AG04449 (cell line): ENCODE measurements at places on chromosomes 12 and 14.
A peak's percentile ranks its signal among the peaks of the same experiment; 100 is the strongest.

DNA sequence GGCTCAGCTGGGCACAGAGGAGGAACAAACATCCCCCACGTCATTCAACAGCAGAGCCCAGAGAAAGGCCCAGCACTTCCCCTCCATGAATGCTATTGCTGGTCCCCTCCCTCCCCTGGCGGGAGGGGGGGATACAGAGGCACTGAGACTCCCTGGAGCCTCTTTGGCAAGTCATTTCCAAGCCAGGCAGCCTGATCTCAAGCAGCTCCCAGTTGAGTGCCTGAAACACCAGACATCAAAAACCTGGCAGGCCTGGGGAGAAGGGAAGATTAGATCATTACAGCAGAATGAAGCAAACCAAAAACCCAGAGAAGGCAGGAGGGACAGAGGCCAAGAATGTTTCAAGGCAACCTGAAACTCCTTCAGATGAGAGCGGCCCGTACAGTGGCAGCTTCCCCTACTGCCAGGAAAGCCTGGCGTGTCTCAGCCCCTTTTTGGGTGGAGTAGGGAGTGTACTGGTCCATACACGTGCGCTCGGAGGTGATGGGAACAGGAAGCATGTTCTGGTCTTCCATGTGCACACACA lies 92.1 kb downstream of the LRRC74A start:
- peak; percentile 79 for DNase-seq

- DNase-seq: no peak
Measured at GRCh38 chr14:69956970-69957369, 77.8 kb downstream of the SMOC1 start.

GRCh38 chr12:6722863-6723262 lies 983 bp upstream of the COPS7A start:
- DNase-seq: no peak

GRCh38 chr12:106106061-106106566 lies 32.6 kb downstream of the NUAK1 start:
- no peak for DNase-seq

- DNase-seq: no peak
Measured at GRCh38 chr12:18676996-18677588, 60.7 kb downstream of the PLCZ1 start.

DNA sequence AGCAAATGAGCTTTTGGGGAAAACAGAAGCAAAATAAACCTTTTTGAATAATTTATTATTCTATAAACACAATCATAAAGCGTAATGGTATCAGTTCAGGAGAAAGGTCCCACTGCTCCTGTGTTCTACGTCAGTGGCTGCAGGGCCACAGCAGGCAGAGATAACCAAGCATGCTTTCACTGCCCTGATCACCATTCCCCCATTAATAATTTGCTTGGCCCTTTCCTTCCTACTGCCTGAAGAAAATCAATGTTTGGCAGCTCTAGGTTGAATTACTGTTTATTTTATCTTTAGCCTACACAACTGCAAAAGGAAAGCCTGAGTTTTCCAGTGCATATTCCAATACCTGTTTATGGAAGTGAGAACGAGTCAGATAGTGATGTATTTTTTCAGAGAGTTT lies 369.9 kb downstream of the DIO2 start:
- no peak for DNase-seq

GRCh38 chr12:106248312-106248845 lies 559 bp upstream of the CKAP4 start:
- DNase-seq: no peak

- DNase-seq: no peak
Measured at GRCh38 chr12:116931665-116932064, 20.9 kb downstream of the FBXW8 start.

DNA sequence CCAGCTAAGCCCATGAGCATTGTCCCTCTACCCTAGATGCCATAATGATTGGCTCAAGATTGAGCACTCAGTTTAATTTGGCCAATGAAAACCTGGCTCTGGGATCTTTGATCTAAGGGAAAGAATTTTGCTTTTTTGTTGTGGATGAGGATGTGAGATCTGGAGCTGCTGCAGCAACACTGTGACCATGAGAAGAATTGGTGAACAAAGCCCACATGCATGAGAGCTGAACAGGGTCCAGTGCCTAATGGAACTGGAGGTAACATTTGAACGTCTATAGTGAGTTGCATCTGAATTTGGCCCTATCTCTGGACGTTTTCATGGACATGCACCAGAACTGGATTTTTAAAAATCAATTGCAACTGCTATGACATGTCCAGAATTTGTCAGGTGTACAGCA lies 338.6 kb downstream of the AACS start:
- no peak for DNase-seq

GRCh38 chr14:41973178-41973577 lies 366.5 kb downstream of the LRFN5 start:
- DNase-seq: no peak

- DNase-seq: no peak
Measured at GRCh38 chr12:131159660-131160059, 206.0 kb downstream of the ADGRD1 start.

DNA sequence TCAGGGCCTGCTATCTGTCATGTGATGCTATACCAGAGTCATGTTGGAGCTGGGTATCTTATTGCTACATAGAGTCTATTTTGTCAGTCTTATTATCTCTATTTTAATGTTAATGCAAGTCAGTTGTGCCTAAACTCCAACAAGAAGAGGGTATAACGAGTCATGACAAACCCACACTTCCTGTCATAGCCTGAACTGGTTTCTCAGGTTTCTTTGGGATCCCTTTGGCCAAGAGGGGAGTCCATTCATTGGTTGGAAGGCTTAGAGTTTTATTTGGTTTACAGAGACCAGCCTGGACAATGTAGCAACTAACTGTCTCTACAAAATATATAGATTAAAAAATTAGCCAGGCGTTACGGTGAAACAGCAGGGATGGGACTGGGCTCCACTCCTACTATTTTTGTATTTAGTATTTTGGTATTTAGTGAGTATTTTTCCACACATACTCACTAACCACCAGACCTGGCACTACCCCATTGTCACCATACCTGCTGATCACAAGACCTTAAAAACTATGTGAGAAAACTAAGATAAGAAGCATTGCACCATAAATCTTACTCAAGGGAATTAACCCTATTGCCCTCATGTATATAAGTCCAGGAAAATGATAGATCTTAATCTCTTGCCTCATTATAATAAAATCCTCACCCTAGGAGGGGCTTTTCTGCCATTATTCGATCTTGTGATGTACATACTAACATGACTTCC lies 387.5 kb downstream of the IPO8 start:
- DNase-seq: no peak

DNA sequence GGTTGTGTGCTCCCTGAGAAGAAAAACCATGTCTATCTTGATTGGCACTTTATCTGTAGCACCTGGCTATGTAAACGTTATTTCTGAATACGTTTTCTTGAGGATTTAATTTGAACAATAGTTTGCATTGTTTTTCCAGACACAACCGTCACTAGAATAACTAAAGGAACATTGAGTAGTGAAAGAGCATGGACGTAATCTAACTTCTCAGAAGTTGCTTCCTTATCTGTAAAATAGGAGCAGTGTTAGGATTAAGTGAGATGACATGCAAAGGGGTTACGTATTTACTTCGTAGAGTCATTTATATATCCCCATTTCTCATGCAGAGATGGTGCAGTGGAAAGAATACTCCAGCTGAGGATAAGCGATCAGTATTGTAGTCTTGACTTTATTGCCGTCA lies 8.1 kb downstream of the AEBP2 start:
- DNase-seq: no peak

GRCh38 chr12:77724367-77724957 lies 106.2 kb upstream of the NAV3 start:
- DNase-seq: no peak

DNA sequence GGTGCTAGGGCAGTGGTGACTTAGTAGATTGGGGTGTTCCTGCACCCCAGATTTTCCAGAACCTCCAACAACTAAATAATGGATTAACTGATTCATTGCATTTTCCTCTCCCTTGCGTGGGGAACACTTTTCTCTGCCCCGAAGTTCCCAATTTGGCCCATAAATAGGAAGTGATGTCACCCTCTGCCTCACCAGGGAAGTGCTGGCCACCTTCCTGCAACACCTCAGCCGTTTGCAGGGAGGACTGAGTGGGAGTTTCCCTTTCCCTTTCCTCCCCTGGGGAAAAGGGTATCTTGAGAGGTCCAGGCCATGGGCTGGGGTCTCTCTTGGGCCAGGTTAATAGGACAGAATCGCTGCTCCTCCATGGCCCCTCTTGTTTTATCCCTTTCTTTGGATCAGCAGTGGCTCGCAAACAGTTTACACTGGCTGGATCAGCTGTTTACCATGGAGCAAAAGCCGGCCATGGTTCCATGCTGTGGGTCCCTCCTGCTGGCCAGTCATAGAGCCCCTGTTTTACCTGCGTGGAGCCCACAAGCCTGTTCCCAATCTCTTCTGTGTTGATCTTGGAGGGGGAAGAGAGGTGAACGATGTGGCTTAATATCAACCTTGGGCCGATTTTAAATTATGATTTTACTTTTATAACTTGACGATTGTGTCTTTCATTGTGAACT lies 91.6 kb upstream of the VRK1 start:
- no peak for DNase-seq

GRCh38 chr14:101216366-101217079 lies 313.0 kb upstream of the RTL1 start:
- DNase-seq: no peak

- DNase-seq: no peak
Measured at GRCh38 chr12:84638811-84639368, 273.7 kb downstream of the SLC6A15 start.

GRCh38 chr12:124792156-124792555 lies 71.5 kb downstream of the SCARB1 start:
- no peak for DNase-seq

DNA sequence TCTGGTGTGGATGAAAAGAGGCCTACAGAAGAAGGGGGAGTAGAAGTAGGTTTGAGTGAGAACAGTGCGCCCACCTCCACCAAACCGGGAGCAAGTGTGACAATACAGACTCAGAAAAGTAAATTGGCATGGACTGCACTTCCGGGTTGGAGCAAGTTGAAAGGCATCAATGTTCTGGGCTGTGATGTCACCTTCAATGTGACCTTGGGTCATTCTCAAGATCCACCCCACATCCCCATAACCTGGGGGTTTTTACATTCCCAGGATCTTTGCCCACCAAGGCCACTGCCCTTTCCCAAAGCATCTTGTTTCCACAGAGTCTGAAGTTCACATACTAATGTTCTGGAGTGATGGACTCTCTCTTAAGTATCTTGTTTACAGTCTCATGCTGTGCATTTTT lies 5.3 kb upstream of the GZMB start:
- DNase-seq: no peak

DNA sequence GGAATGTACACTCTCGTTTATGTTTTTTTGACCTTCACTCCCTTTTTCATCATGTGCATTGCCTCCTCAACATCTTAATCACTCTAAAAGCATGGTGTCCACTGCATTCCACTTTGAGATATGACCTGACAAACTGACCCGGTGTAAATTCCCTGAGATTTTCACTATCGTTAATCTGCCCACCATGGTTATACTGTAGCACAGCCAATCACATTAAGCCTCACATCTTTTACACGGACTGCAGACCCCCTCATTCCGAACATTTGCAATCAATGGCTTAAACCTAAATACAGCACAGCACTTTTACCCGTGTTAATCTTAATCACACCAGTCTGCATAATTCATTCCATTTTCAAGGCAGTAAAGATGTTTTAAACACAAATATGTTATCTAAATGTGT lies 2.4 kb downstream of the RERG start:
- no peak for DNase-seq

- no peak for DNase-seq
Measured at GRCh38 chr12:116196752-116197718, 80.5 kb downstream of the MED13L start.

- DNase-seq: no peak
Measured at GRCh38 chr14:83491091-83491490, 1957.4 kb upstream of the SEL1L start.

- no peak for DNase-seq
Measured at GRCh38 chr12:18655351-18655750, 82.5 kb downstream of the PLCZ1 start.

- no peak for DNase-seq
Measured at GRCh38 chr14:59566725-59567124, 9.9 kb downstream of the CCDC175 start.

- DNase-seq: no peak
Measured at GRCh38 chr14:60188115-60188514, 22.9 kb upstream of the DHRS7 start.

- DNase-seq: no peak
Measured at GRCh38 chr12:110198386-110198785, 74.2 kb downstream of the IFT81 start.

DNA sequence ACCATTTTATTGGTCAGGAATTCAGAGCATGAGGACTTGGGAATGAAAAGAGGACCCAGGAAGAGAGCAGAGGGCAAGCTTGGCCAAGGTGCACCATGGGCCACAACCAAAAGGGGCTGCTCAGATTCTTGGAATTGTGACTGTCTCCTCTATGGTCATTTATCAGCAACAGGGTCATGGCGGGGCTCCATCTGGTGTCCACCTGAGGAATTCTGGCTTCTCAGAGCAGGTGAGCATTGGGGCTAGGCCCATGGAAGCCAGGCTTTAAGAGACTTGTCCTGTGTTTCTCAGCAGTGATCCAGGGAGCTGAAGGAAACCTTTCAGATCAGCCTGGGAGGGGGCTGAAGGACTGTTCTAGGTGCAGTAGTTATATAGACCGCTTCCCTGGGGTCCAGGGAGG lies 2.6 kb upstream of the RIN3 start:
- no peak for DNase-seq

DNA sequence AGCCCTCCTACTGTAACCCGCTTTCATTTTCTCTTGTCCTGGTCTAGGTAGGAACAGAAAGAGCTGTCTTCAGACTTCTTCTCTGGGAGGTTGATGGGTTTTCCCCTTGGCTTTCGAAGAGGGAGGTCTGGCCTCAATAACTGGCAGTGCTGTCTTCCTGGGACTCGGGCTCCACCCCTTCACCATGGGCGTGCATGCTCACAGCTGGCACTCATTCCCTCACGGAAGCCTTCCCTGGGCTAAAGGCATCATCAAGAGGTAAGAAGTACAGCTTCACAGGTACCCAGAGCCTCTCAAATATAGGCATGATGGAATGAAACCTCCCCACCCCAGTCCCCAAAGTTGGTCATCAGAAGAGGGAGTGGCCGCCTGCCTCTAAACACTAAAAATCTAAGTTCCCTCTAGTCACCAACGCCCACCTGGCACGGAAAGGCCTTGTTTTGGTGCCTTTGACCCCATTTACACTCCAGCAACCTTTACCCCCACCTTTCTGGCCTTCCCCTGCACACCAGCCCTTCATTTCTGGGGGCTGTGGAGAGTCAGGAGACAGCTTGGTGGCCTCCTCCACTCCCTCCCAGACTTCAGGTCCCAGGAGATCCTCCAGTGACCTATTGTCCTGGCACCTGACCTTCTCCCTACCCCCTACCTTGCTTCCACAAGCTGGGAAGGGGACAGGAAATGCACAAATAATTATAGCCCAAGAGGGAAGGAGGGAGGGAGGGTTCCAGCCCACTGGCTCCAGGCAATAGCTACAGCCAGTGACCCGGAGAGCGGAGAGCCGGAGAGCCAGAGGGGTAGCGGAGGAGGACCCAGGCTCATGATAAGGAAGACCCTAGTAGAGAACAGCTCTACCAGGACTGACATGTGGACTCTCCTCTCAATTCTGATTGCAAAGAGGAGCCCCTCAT lies 2.8 kb downstream of the RAPGEF3 start:
- no peak for DNase-seq
